ENCODE measurements at places on chromosomes 13 and 19.

- no peaks in the 10 kb centered on the region for H3K27me3 ChIP-seq
- peaks cover 3% of the 10 kb centered on the region for H3K36me3 ChIP-seq
- peaks cover 32% of the 10 kb centered on the region for H3K4me1 ChIP-seq
- peak overlapping the region; percentile 38 for H3K4me3 ChIP-seq
Observed at GRCh38 chr19:15293781-15294491, 38.4 kb downstream of the BRD4 start.

- no peak for DNase-seq
- H3K27ac ChIP-seq, result no peak overlapping the region
- H3K27me3 ChIP-seq, result peaks cover 41% of the 10 kb centered on the region
- no peak overlapping the region for H3K4me3 ChIP-seq
- H3K36me3 ChIP-seq, result no peaks in the 10 kb centered on the region
- H3K4me1 ChIP-seq, result no peaks in the 10 kb centered on the region
Observed at GRCh38 chr13:45596800-45597475, 18.6 kb downstream of the ERICH6B start.

GRCh38 chr13:98912846-98913245, 65.0 kb downstream of the DOCK9 start:
- no peak overlapping the region for H3K27ac ChIP-seq
- H3K27me3 ChIP-seq, result no peaks in the 10 kb centered on the region
- H3K36me3 ChIP-seq, result peaks cover 7% of the 10 kb centered on the region
- no peak overlapping the region for H3K4me3 ChIP-seq
- no peak for DNase-seq

DNA sequence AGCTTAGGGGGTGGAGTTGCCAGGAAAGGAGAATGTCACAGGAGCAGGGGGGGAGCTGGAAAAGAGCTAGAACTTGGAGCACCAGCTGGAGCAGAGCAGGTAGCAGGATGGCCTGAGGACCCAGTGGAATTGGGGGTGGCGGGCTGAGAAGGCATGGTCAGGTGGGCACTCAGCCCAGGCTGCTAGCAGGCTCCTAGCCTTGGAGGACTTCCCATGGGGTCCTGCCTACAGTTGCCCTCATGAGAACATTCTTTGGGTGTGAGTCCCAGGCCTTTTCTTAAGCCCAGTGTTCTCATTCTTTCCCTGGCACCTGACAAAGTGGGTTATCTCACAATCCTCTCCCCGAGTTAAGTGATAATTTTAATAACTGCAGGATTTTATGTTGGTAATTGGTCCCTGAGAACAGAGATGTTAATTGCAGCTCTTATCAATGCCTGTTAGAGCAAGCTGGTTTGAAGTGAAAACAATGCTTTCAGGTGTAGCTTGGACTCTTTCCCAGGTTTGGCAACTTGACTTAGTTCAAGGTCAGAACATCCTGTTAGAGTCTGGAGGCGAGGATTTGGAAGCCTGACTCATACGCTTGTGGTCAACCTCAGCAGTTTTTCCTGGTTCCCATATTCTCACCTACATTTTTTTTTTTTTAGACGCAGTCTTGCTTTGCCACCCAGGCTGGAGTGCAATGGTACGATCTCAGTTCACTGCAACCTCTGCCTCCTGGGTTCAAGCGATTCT, 18.1 kb upstream of the OLFM4 start:
- no peak overlapping the region for H3K27ac ChIP-seq
- no peaks in the 10 kb centered on the region for H3K4me1 ChIP-seq
- no peaks in the 10 kb centered on the region for H3K36me3 ChIP-seq
- H3K27me3 ChIP-seq, result no peaks in the 10 kb centered on the region

DNA sequence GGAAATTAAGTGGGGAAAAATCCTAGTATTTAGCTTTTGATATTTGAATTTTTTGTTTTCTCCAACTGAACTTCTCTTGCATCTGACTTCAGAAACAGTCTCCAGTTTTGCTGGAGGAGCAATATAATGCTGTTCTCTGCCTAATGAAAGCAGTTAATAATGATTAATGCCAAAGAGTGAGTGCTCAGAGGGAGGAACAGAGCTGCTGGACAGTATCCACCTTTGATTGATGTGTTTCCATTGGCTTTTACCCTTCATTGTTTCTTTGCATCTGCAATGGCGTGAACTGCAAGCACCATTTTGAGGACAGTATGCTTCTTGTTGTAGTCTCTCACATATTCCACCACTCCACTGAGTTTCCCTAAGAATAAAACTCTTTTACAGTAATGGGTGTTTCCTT, 193.4 kb downstream of the ITGBL1 start:
- H3K27me3 ChIP-seq, result no peaks in the 10 kb centered on the region
- no peaks in the 10 kb centered on the region for H3K36me3 ChIP-seq
- no peak overlapping the region for H3K4me3 ChIP-seq
- H3K27ac ChIP-seq, result no peak overlapping the region
- DNase-seq, result no peak
- H3K4me1 ChIP-seq, result peaks cover 1% of the 10 kb centered on the region

GRCh38 chr13:47220453-47221140, 323.7 kb upstream of the HTR2A start:
- peak; percentile 27 for DNase-seq
- no peaks in the 10 kb centered on the region for H3K4me1 ChIP-seq
- no peaks in the 10 kb centered on the region for H3K27me3 ChIP-seq

DNA sequence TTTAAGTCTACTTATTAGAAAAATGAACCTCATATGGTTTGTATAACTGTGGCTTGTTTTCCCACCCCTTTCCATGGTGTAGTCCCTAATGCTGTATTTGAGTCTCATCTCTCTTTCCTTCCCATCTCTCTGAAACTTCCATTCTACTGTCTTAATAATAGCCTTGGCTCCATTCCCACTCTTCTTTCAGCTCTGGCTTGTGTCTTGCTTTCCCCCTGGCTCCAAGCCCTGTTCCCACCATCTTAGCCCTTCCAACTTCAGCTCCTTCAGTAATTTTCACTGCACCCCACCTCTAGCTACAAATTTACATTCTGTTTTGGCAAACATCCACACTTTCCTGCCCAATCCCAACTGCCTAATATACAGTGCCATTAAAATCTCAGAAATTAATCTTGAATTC, 137.5 kb downstream of the SLITRK6 start:
- no peaks in the 10 kb centered on the region for H3K4me1 ChIP-seq
- no peaks in the 10 kb centered on the region for H3K36me3 ChIP-seq
- H3K27ac ChIP-seq, result no peak overlapping the region

DNA sequence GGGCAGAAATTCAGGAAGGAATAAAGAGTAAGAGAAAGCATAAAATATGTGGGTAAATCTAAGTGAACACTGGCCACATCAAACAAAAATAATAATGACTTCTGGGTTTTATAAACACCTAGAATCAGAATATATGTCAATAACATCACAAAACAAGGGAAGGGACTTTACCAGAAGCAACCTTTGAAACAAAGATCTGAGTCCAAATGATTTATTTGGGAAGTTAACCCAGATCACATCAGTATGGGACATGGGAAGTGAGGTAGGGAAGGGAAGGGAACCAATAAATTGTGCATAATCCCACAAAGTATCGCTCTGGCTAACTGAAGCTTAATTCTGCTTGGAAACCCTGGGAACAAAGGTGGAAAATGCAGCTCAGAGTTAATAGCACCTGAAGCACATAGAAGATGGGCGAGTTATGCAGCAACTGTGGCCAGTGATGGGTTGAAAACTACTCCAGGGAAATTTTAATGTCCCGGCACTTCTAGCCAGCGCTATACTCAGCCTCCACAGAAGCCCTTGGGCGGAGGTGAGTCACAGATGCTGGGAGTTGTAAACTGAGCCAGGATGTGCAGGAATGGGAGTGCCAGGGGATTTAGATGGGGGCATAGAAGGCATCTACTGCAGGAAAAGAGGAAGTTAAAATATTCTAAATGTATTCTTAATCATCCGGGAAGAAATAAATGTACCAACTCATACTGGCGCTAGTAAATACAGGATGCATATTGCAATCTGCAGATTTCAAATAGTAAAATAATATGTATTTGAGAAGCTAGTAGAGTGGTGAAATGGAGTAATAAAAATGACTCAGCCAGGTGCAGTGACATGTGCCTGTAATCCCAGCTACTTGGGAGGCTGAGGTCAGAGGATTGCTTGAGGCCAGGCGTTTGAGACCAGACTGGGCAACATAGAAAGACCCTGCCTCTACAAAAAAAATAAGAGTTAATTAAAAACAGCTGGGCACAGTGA, 34.2 kb upstream of the CEBPG start:
- H3K4me3 ChIP-seq, result no peak overlapping the region
- no peak overlapping the region for H3K27ac ChIP-seq
- DNase-seq, result no peak
- H3K27me3 ChIP-seq, result peaks cover 28% of the 10 kb centered on the region
- no peaks in the 10 kb centered on the region for H3K4me1 ChIP-seq

DNA sequence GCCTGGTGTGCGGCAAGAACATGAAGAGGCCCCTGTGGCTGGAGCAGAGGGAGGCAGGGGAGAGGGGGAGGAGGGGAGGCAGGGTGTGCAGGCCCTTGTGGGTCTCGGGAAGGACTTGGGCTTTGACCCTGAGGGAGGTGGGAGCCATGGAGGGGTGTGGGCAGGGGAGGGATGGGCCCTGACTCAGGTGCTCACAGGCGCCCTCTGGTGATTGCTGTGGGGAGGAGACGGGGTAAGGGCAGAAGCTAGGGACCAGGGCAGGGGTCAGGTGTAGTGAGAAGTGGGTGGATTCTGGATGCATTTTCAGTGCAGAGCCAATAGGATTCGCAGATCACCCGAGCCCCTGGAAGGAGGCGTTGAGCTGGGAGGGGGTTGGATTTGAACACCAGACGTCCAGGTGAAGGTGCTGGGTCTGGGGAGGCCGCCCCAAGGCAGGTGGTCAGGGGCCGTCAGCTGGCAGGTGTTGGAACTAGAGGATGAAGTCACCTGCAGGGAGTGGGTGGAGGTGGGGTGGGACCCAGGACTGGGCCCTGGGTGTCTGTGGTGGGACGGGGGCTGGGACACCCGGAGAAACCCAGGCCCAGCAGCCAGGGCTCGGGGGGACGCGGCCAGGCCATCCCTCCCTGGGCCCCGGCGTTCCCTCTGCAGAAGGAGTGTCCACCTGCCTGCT, 185.4 kb downstream of the KDM4B start:
- peaks cover 20% of the 10 kb centered on the region for H3K36me3 ChIP-seq
- no peak overlapping the region for H3K4me3 ChIP-seq
- H3K27me3 ChIP-seq, result no peaks in the 10 kb centered on the region
- H3K27ac ChIP-seq, result no peak overlapping the region

- DNase-seq, result no peak
- no peak overlapping the region for H3K27ac ChIP-seq
- H3K4me1 ChIP-seq, result peaks cover 10% of the 10 kb centered on the region
- peaks cover 52% of the 10 kb centered on the region for H3K36me3 ChIP-seq
- H3K4me3 ChIP-seq, result no peak overlapping the region
Observed at GRCh38 chr19:45070861-45071544, 5.3 kb downstream of the ZNF296 start.

DNA sequence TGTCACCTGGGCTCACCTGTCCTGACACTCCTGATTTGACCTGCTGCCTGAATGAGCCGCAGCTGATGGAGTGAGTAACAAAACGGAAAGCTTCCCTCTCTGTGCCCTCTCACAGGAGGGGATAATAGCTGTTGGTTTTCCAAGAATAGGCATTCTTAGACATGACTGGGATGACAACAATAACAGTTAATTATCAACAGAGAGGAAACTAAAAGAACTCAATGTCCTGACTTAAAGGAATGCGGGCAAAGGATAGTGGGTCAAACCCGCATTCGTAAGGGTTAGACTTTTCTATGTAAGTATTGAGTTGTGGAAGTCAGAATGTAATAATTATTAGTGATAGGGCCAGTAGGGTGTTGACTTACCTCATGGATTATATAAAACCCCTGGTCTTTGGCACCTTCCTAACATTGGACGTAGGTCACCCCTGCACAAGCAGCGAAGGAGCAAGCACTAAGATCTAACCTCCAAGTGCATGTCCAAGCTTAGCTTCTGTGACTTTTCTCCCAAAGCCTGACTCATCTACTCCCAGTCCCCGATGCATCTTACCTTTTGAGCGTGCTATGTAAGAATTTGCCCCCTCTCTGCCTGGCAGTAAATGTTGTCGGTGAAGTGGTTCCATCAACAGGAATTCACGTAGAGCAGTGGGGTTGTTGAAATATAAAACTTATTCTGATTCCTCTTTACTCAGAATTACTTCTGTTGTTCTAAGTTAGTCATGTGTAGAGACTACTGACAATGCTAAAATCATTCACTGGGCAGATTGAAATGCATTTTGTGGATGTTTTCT, 442.3 kb downstream of the FGF9 start:
- H3K27me3 ChIP-seq, result no peaks in the 10 kb centered on the region
- DNase-seq, result no peak
- H3K36me3 ChIP-seq, result no peaks in the 10 kb centered on the region
- peaks cover 12% of the 10 kb centered on the region for H3K4me1 ChIP-seq
- peak overlapping the region; percentile 43 for H3K27ac ChIP-seq

DNA sequence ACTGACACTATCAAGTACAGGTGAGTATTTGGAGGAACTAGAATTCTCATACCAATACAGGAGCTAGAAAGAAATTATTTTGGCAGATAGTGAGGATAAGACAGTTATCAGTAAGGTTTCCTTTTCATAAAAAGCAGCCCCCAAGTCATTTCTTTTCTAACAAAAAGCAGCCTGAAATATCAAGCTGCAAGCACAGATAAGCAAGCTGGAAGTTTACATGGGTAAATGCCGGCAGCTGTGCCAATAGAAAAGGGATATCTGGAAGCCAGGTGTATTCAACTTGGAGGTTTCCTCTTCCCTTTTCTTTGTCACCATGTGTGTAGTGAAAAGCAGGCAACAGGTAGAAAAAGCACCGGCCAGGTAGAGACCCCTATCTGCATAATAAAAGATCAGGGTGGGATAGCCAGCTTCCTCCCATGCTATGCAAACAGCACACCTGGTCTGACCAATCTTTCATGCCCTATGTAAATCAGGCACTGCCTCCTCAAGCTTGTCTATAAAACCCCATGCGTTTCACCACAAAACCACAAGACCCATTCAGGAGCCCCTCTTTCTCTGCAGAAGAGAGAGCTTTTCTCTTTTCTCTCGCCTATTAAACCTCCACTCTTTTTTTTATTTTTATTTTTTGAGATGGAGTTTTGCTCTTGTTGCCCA, 22.9 kb downstream of the CYP4F2 start:
- no peak for DNase-seq
- H3K4me3 ChIP-seq, result no peak overlapping the region
- H3K36me3 ChIP-seq, result no peaks in the 10 kb centered on the region
- H3K27me3 ChIP-seq, result no peaks in the 10 kb centered on the region
- H3K4me1 ChIP-seq, result no peaks in the 10 kb centered on the region
- no peak overlapping the region for H3K27ac ChIP-seq

GRCh38 chr13:112759053-112759452, 69.2 kb downstream of the ATP11A start:
- H3K36me3 ChIP-seq, result peaks cover 13% of the 10 kb centered on the region
- DNase-seq, result no peak
- no peaks in the 10 kb centered on the region for H3K27me3 ChIP-seq
- H3K27ac ChIP-seq, result no peak overlapping the region

- peaks cover 2% of the 10 kb centered on the region for H3K4me1 ChIP-seq
- H3K4me3 ChIP-seq, result no peak overlapping the region
Observed at GRCh38 chr13:112347986-112348385, 28.2 kb upstream of the SPACA7 start.
